ENCODE measurements at places on chromosomes 11 and 22.
A peak's percentile ranks its signal among the peaks of the same experiment; 100 is the strongest.

DNA sequence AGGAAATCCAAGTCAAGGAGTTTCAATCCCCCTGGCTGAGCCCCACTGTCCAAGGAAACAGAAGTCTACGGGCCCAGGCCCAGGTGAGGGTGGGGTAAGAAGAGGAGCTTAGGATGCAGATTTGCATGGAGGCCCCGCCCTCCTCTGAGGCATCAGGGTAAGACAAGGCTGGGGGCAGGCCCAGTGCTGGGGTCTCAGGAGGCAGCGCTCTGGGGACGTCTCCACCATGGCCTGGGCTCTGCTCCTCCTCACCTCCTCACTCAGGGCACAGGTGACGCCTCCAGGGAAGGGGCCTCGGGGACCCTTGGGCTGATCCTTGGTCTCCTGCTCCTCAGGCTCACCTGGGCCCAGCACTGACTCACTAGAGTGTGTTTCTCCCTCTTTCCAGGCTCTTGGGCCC is 31.3 kb upstream of the IGLL5 start:
- no peak for DNase-seq

GRCh38 chr11:71525188-71525937 is 1.7 kb upstream of the KRTAP5-7 start:
- DNase-seq = no peak

GRCh38 chr11:26620282-26621045 is 48.4 kb upstream of the MUC15 start:
- DNase-seq = no peak

GRCh38 chr22:43152003-43152356 is 621 bp downstream of the TSPO start:
- no peak for DNase-seq

- DNase-seq = no peak
Measured at GRCh38 chr22:30265823-30266444, 717 bp downstream of the OSM start.

GRCh38 chr11:96341211-96342013 is 1.6 kb downstream of the MAML2 start:
- DNase-seq = peak; percentile 74

DNA sequence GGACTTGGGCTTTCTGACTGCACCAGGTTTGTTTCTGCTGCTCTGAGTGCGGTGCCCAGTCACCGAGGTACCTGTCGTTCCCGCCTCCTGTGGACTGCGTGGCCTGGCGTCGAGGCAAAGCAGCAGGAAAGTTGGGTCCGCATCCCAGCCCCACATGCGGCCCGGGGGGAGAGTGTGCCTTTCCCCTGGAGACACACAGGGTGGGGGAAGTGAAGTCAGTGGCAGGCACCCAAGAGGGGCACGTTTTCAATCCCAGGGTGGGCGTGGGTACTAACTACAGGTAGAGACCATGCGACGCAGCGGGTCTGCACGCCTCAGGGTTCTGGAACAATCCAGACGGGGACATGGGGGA is 25.3 kb upstream of the GRAMD4 start:
- DNase-seq = no peak

DNA sequence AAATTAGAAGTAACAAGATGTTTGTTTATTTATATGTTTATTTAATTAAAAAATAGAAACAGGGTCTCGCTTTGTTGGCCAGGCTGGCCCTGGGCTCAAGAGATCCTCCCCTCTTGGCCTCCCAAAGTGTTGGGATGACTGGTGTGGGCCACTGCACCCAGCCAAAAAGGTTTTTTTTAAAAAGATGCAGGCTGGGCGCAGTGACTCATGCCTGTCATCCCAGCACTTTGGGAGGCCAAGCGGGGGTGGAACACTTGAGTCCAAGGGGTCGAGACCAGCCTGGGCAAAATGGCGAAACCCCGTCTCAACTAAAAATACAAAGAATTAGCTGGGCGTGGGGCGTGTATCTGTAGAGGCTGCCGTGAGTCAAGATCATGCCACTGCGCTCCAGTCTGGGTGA is 13.4 kb downstream of the DRD4 start:
- peak; percentile 24 for DNase-seq

DNA sequence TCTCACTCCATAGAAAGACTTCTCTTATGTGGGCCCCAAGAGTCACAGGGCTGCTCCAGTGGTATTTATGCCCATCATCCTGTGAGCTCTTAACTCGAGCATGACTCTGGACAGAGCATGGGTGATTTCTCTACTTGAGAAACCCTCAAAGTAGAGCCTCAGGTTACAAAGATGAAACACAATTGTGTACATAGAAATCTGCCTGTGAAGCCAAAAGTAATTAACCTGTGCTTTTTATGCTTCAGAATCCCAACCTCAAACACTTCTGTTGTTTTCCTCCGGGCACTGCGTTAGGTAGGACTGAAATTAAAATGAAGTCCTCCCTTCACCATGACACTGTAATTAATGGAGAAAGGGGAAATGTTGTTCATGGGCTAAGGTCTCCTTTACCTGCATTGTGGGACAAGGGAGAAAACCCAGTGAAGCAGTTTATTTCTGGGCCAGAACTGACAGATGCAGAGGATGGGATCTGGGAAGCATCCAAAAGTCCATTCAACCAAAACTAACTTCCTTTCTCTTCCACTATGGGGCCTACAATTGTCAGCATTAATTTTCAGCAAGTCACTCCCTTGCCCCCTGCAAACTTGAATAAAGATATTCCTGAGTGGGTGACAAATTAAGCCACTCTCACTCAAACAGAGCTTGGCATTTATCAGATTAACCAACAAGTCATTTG is 24.1 kb upstream of the POU2AF1 start:
- DNase-seq = no peak

GRCh38 chr11:63845303-63845702 is 6.4 kb downstream of the MARK2 start:
- DNase-seq = peak; percentile 62

DNA sequence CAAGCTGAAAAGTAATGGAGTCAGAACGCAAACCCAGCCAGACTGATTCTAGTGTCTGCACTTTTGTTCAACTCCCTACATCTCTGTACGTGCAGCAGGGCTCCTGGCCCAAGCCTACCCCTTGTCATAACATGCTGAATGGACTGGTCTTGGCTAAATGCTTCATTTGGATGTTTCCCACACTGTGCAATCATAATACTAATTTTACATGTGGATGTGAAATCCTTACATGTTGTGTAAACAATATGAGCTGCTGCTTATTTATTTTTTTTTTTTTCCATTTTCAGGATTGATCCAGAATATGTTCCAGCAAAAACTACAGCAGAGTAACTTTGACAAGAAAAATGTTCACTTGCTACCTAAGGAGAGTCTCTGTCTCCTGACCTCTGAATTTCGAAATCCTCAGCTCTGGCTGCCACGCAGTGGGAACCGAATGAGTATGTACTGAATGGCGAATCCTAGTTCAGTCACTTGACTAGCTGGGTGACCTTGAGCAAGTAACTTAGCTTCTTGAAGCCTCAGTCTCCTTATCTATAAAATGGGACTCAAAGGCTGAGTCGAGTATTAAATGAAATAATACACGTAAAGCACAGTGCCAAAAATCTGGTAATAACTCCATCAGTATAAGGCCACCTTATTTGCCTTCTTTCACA is 133.4 kb downstream of the EHF start:
- peak; percentile 28 for DNase-seq

GRCh38 chr11:110430267-110431050 is 711 bp downstream of the FDX1 start:
- peak; percentile 62 for DNase-seq

- peak; percentile 38 for DNase-seq
Measured at GRCh38 chr11:79055856-79056631, 384.8 kb downstream of the TENM4 start.

DNA sequence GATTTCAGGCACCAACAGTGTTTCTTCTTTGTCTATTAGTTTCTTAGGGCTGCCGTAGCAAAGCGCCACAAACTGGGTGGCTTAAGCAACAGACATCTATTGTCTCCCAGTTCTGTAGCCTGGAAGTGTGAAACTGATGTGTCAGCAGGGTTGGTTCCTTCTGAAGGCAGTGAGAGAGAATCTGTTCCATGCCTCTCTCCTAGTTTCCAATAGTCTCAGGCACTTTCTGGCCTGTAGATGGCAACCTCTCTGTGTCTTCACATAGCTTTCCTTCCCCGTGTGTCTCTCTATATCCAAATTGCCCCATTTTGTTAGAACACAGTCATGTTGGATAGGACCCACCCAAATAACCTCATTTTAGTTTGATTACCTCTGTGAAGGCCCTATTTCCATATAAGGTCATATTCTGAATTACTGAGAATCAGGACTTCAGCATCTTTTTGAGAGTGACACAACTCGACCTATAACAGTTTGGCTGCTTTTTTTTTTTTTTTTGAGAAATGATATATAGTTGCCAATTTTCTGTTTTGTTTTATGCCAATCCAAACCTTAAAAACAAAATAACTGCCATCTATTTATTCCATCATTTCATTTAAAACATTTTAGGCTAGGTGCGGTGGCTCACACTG is 108.2 kb downstream of the SLC36A4 start:
- peak; percentile 81 for DNase-seq

GRCh38 chr11:83031127-83031526 is 40.6 kb downstream of the RAB30 start:
- DNase-seq = no peak

GRCh38 chr11:33924341-33924740 is 32.5 kb upstream of the LMO2 start:
- no peak for DNase-seq

DNA sequence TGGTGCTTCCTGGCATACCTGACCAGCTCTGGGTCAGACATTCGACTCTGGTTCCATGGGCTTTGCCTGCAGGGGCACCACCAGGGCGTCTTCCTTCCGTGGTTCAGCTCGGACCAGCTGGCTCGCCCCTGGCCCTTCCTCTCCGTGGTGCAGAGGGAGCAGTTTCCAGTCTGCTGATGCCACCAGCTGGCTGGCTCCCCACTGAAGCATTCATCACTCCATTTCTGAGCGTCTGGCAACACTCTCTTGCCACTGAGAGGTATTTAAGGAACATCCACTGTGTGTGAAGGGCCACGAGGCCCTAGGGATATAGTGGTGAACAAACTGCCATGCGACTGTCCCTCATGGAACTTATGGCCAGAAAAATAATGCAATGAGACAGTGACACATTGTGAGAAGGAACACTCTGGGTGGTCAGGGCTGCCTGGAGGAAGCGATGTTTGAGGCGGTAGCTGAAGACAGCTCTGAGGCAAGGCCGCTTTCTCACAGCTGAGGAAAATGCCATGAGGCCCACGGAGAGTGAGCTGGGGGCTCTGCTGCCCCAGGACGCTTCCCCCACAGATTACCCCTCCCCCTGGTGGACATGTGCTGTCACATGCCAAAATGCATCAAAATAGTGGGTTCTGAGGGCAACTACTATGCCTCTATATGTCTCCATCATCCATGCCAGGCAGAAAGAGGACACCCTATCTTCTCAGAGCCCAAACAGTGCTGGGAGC is 44.9 kb upstream of the ARFGAP3 start:
- no peak for DNase-seq

- no peak for DNase-seq
Measured at GRCh38 chr11:126426106-126426505, 70.6 kb downstream of the ST3GAL4 start.

DNA sequence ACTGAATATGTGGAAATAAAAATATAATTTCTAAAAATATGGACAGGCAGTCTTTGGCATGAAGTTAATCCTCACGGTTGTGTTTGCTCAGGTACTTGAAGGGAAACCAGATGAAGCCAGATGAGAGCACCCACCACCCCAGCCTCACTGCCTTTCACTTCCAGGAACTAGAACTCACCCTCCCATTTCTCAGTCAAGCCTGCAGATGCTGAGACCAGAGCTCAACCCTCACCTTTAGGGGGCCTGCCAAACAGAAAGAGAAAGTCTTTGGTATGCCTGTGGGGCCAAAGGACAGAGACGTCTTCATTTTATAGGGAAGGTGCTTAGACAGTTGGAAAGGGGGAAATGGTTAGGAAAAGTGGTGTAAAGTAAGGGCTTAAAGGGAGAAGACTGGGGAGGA is 252.8 kb upstream of the PLET1 start:
- no peak for DNase-seq

GRCh38 chr22:35023692-35024363 is 42.1 kb upstream of the ISX start:
- DNase-seq = peak; percentile 43

- peak; percentile 75 for DNase-seq
Measured at GRCh38 chr11:62665599-62666258, 617 bp downstream of the CSKMT start.

DNA sequence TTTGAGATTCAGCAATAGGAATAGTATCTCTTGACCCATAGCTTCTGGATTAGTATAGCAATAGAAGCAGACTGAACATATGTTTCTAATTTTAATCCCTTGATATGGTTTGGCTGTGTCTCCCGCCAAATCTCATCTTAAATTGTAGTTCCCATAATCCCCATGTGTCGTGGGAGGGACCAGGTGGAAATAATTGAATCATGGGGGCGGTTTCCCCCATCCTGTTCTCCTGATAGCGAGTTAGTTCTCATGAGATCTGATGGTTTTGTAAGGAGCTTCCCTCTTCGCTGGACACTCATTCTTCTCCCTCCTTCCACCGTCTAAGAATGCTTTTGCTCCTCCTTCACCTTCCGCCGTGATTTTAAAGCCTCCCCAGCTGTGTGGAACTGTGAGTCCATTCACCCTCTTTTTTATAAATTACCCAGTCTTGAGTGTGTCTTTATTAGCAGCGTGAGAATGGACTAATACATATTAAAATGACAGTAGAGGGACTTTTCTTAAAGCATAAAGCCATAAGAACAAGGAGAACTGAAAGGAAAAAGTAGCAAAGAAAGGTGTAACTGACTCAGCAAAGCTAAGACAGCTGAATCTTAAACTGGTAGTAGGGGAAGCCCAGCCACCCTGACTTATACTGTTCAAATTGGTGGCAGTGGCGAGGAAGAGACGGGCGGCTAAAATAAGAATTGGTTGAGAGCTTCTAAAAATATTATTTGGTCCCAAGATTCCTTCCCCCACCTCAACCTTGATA is 20.3 kb upstream of the SLN start:
- DNase-seq = no peak

- DNase-seq = no peak
Measured at GRCh38 chr11:128291835-128292234, 295.5 kb downstream of the ETS1 start.

DNA sequence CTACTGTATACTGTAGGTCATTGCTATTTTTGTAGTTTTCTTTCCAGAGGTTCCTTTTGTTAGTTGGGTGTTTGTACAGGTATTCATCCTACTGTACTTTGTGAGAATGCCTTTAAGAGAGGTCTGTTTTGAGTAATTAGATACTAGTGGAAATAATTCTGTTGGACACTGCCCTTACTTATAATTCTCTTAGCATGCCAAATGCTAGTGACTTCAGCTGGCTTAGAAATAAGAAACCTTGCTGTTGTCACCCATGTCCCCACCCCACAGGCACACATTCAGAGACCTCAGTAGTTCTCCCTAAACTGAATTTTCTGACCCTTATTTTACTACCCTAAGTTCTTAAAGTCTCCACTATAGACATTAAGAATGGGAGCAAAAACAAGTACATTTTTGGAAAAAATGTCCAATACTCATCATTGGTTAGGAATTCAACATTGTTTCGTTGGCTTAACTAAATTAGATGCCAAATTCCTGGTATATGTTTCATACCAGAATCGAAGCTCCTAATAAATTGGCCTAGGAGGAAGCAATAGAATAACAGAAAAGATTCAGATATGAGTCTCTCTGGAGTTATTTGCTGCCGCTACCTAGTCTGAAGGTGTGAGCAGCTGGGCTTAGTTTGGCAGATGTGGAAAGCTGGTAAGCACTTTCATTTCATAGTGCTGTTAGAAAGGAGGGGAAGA is 28.4 kb downstream of the ZNF143 start:
- DNase-seq = peak; percentile 44

- DNase-seq = peak; percentile 71
Measured at GRCh38 chr11:7965386-7965785, at the start of gene NLRP10. Gene NLRP10 (minus strand): TSS chr11:7965447. CDS start chr11:7963495, 1,952 bp downstream.

All from cardiac fibroblast (primary cell).